ENCODE measurements at places on chromosomes 13 and 19.

GRCh38 chr13:31814536-31814935, 75.2 kb downstream of the RXFP2 start:
- no peak for DNase-seq

DNA sequence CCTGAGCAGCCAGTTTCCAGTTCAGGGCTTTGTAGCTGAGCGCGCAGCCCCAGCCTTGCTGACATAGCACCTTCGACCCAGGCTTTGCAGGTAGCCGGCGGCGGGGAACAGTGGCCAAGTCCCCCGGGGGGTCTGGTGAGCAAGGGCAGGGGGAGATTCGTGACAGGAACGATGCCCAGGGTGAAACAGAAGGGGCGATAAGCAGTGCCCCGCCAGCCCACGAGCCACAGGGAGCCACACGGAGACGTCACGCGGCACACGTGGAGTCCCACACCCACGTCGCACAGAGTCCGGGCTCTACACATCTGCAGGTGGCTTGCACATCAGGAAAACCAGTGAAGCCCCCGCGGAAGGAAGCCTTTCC, 127.2 kb downstream of the SOX1 start:
- no peak for DNase-seq

DNA sequence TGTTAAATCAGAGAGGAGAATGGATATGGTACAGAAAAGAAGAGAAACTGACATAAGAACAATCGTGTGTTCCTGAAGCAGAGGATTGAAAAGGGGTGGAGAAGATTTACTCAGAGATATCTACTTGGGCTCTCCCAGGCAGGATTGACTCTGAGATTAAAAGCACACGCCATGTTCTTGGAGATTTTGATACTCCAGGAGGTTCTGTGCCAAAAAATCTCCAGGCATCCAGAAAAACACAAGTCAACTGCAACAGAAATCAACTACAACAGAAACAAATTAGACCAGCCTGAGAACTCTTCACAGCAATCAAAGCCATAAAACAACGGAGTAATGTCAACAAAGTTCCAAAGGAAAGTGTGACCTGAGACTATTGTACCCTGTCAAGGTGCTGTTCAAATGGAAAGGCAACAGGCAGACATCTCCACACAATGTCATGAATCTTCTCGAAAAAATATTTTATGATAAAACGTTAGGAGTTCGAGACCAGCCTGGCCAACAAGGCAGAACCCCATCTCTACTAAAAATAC, 104.2 kb downstream of the UBL3 start:
- DNase-seq, result no peak

DNA sequence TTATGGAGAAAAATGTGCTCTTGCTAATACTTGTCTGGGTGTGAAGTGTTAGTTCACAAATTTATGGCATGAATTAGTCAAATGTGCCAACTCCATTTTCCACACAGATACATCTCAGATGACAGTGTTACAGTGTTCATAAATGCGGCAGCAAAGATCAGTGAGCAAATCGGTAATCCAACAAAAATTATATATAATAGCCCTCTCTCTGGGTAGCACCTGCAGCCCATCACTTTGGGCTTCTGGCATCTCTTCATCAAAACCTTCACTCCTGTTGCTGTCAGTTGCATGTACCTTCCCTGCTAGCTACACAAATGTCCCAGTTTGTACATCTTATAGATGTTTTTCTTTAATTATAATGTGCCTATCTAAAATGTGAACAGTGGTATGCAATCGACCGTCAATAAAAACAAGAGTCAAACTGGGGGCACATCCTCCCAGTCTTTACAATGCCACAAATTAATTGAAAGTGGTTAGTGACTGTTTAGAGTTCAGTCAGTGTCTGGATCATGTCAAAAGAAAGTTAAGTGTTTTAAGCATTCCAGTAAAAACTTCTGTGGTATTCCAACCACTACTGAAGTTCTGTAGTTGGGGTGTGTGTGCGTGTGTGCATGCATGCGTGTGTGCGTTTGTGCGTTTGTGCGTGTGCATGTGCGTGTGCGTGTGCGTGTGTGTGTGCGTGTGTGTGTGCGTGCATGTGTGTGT, 448.9 kb downstream of the DCT start:
- no peak for DNase-seq

GRCh38 chr19:7216373-7216902, 77.8 kb downstream of the INSR start:
- no peak for DNase-seq

DNA sequence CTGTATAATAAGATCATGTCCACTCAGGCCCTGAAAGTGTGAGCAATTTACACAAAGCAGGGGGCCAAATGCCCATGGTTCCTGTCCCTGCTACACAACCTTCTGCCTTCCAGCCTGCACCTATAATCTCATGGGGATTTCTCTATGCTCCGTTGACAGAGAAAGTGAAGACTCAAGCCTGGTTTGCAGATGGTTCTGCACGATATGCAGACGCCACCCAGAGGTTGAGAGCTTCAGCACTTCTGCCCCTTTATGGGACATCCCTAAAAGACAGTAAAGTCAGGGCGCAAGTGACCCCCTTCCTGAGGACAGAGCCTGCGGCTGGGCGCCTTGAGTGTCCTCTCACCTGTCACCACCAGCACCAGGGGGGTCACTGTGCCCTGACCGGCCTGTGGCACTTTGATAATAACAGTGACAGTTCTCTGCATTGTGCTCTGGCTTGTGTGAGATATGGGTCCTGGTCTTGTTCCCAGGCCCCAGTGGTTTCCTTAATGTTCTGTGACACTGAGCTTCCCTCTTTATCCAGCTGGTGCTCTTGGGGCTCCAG, 15.1 kb downstream of the LILRA5 start:
- no peak for DNase-seq

DNA sequence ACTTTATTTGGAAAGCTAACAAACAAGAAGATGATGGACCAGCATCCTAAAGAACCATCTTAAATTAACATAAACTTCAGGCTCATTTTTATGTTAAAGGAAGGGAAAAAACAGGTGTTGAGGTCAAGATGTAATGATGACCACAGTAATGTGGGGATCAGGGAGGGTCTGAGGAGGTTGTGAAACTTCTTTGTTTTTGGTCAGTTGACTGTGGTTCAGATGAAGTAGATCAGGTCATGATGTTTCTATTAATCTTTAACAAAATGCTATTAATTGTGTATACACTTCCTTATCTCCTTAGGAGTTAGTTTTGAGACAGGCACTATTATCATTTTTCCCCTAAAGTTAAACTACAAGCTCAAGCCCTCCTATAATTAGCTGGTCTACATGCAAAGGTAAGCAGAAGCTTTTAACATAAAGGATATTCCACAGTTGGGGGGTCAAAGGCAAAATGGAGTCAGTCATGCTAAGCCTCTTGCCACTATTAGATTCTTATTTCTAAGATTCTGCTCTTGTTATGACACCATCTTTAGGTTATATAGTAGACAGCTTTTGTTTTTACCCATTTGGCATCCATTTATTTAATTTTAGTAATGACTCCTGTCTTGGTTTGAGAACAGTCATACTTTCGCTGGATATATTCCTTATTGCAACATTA, 800.1 kb upstream of the PCDH9 start:
- DNase-seq, result no peak

DNA sequence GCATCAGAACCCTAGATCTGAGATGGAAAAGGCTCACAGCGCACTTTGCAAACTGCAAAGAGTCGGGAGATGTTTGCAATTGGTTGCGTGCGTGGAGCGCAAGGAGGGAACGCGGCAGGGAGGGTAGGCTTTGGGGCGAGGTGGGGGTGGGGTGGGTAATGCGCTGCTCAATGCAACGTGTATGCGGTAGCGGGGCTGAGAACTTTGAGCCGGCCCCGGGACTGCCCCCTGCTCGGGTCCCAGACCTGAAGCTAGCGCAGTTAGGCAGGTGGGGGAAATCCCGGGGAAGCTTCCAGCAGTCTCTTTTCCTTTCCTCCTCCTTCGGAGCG, 971 bp downstream of the FOSB start:
- DNase-seq, result peak; percentile 60

- no peak for DNase-seq
These were observed 222.9 kb downstream of the SLITRK5 start for GRCh38 chr13:87894059-87894458.

GRCh38 chr13:36758345-36758744, 60.7 kb upstream of the RFXAP start:
- DNase-seq, result no peak

- peak; percentile 43 for DNase-seq
These were observed 11.9 kb downstream of the PEAK3 start for GRCh38 chr19:2270157-2270422.

DNA sequence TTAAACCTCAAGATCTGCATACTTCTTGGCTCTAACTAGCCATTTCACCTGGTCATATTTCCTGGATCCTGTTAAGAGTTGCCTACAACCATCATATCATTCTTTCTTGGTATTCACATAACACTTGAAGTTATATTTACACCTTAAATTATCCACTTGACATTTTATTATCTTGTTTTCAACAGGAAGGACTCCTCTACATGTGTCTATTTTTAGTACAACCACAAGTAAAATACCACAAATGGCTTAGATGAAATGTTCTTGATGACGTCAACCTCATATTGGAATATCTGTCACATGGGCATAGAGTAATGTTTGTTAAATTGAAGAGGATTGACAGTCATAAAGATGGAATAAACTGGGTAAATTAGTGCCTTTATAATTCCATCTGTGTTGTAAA, 9.4 kb downstream of the PCDH20 start:
- DNase-seq, result no peak

GRCh38 chr19:48770266-48770665, 14.9 kb downstream of the FGF21 start:
- DNase-seq, result no peak

GRCh38 chr13:109381546-109382180, 404.7 kb downstream of the IRS2 start:
- DNase-seq, result no peak

DNA sequence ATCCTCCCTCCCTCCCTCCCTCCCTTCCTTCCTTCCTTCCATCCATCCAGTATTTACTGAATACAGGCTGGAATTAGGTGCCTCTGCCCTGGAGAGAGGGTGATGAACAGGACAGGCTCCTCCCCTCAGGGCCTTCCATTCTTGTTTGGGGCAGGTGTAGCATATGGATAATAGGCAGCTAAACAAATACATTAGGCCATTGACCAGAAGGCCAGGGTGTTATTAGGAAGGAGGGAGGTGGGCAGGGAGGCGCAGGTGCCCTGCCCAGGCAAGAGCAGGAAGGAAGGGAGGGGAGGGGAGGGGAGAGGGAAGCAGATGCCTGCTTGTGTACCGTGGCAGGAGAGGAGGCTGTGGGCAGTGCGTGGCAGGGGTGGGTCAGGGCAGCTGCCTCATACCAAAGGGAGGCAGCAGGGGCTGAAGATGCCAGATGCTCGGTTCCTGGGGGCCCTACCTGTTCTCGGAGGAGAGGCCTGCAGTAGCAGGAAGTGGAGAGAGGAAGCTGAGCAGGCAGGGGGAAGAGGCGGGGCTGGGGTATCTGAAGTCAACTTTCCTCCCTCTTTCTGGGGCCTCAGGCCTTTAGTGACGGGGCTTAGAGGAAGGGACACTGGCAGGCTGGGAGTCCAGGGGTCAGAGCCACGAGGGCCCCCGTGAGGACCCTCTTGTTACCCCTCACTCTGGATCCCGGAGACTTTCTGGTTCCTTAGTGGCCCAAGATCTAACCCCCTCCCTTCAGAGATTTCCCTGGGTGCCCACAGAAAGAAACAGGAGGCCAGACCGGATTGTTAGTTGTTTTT, at the start of gene RINL:
RINL (minus strand) TSS at position 495 of the 794 bp plus-strand sequence. CDS start 1,533 bp downstream, outside the sequence.
- no peak for DNase-seq

- no peak for DNase-seq
These were observed 11.7 kb downstream of the LCP1 start for GRCh38 chr13:46170268-46170667.

DNA sequence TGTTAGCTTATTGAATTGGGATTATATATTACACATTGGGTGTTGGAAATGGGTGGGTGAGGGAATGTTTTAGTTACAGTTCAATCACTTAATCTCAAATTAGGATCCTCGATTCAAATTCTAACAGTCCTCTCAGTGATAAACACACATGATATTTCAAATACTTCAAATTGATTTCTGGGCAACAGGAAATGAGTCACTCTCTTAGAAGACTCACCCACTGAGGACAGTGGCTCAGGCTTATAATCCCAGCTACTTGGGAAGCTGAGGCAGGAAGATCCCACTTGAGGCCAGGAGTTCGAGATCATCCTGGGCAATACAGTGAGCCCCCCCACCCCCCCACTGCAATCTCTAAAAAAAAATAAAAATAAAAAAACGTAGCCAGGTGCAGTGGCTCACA, 435.3 kb downstream of the KLF12 start:
- DNase-seq, result no peak

DNA sequence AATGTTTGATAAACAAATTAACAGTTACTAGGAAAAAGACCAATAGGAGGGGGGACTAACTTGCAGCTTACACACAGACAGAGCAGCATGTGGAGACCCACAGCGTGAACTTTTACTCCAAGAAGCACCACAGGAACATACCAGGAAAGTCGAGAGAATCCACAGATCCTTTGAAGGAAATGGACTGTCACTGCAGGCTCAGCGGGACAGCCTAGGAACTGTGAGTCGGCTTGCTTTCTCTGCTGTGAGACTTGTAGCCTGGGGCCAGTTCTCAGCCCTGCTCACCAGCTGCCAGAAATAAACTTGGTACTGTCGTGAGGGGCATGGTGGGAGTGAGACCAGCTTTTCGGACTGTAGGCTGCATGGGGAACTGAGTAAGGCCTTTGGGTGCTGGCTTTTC, 1211.5 kb downstream of the PCDH17 start:
- DNase-seq, result no peak

DNA sequence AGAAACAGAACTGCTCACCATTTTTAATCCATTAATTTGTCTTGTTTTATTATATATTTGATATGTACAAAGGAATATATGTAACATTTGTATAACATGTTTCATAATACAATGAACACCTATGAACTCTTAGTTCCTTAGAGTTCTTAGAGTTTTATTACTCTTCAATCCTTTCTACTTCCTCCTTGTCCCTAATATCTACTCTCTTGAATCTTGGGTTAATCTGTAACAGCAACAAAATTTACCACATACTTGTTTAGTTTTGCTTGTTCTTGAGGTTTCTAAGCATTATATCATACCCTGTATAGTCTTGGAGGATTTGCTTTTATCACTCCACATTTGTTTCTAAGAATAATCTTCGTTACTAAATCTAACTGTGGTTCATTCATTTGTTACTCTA, 151.4 kb downstream of the PDS5B start:
- no peak for DNase-seq

- DNase-seq, result no peak
These were observed 2.9 kb upstream of the NRTN start for GRCh38 chr19:5801796-5802619.

DNA sequence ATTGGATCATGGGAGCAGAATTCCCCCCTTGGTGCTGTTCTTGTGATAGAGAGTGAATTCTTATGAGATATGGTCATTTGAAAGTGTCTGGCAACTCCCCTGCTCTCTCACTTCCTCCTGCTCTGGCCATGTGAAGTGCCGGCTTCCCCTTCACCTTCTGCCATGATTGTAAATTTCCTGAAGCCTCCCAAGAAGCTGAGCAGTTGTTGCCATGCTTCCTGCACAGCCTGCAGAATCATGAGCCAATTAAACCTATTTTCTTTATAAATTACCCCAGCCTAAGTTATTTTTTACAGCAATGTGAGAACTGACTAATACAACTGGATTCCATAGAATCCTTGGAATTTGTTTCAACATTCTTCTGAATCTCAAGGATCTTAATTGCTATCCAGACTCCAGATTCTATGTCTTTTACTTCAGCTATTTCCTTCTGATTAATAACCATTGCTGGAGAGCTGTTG, 328.1 kb downstream of the SLITRK5 start:
- no peak for DNase-seq

- no peak for DNase-seq
These were observed 89.3 kb downstream of the KL start for GRCh38 chr13:33105387-33106005.

- DNase-seq, result no peak
These were observed 11.1 kb downstream of the GJA3 start for GRCh38 chr13:20149762-20150161.

- no peak for DNase-seq
These were observed 609.8 kb downstream of the LMO7 start for GRCh38 chr13:76245920-76246319.
